ENCODE measurements at places on chromosomes 5 and 9.
A peak's percentile ranks its signal among the peaks of the same experiment; 100 is the strongest.

DNA sequence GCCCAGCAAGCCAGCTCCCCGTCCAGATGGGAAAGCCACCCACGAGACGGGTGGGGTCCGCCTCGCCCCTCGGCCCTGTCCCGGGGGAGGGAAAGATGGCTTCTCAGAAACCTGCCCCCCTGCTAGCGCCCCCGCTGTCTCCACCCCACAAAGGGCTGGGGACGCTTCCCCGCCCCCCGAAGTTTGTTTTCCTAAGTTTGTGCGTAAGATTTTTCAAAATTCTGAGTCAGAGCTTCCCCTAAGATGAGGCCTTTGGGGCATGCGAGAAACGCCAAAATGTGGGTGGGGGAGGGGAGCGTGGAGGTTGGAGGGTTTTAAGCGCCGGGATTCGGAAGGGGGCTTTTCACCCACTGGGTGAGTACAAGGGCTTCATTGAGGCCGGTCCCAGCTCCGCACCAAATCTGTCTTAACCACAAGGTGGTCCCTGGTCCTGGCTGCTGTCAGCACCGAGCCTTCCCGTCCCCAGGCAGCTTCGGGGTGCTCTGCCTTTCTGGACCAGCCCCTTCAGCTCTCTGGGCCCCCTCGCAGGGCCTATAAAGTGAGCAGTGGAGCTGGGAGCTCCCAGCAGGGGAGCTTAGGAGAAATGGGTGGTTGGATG, 32.3 kb downstream of the PRRX2 start:
- no peaks in the 10 kb centered on the region for H3K4me1 ChIP-seq
- H3K27me3 ChIP-seq, result peaks cover 9% of the 10 kb centered on the region
- no peaks in the 10 kb centered on the region for H3K36me3 ChIP-seq
- H3K4me3 ChIP-seq, result no peak overlapping the region

- DNase-seq, result no peak
- H3K27me3 ChIP-seq, result no peaks in the 10 kb centered on the region
- H3K36me3 ChIP-seq, result no peaks in the 10 kb centered on the region
- H3K27ac ChIP-seq, result no peak overlapping the region
- no peaks in the 10 kb centered on the region for H3K4me1 ChIP-seq
- no peak overlapping the region for H3K4me3 ChIP-seq
Measured at GRCh38 chr5:68542207-68542606, 326.7 kb downstream of the PIK3R1 start.

- DNase-seq, result peak; percentile 1
- H3K4me3 ChIP-seq, result no peak overlapping the region
- peaks cover 14% of the 10 kb centered on the region for H3K4me1 ChIP-seq
- no peaks in the 10 kb centered on the region for H3K27me3 ChIP-seq
- no peaks in the 10 kb centered on the region for H3K36me3 ChIP-seq
Measured at GRCh38 chr9:99626426-99626825, 195.3 kb upstream of the NR4A3 start.

DNA sequence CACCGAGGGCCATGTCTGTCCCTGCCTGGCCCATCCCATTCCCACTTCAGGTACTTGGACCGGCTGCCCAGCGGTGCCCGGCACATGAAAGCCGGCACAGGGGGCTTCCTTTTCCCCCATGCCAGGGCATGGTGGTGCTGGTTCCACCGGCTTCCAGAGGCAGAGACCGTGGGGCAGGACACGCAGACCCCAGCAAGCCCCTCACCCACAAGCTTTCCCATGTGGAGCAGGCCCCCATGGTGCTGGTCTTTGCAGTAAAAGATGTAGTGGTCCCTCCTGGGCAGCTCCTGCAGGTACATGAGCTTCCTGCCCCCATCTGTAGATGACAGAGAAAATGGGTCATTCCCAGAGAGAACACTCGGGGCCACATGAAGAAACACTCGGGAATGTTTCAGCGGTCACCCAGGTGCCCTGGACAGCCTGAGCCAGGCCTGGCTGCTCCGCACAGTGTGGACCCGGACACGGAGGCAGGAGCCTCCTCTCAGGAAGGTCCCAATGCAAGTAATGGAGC, 2.0 kb downstream of the OBP2B start:
- no peak overlapping the region for H3K27ac ChIP-seq
- H3K36me3 ChIP-seq, result no peaks in the 10 kb centered on the region

GRCh38 chr5:137215780-137216179, 283.3 kb downstream of the SPOCK1 start:
- H3K36me3 ChIP-seq, result no peaks in the 10 kb centered on the region
- no peaks in the 10 kb centered on the region for H3K4me1 ChIP-seq
- no peak overlapping the region for H3K27ac ChIP-seq
- H3K27me3 ChIP-seq, result no peaks in the 10 kb centered on the region
- DNase-seq, result no peak
- H3K4me3 ChIP-seq, result no peak overlapping the region

GRCh38 chr9:124281931-124282371, 24.2 kb downstream of the NEK6 start:
- no peaks in the 10 kb centered on the region for H3K27me3 ChIP-seq
- no peak overlapping the region for H3K4me3 ChIP-seq
- H3K4me1 ChIP-seq, result peaks cover 85% of the 10 kb centered on the region
- H3K36me3 ChIP-seq, result peaks cover 13% of the 10 kb centered on the region
- DNase-seq, result peak; percentile 76

DNA sequence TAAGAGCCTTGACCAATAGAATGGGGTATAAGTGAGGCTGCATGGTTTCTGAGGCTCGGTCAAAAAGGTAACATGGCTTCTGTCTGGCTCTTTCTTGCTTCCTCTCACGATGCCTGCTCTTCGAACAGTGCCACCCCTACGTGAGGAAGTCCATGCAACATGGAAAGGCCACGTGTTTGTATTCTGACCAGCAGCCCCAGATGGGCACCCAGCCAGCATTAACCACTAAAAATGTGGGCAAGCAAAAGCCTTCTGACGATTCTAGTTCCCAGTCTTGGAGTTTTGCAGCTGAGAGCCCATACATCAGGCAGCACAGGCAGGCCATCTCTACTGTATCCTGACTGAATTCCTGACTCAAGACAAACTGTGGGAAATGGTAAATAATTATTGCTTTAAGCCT, 24.2 kb upstream of the NREP start:
- H3K27ac ChIP-seq, result no peak overlapping the region
- no peak overlapping the region for H3K4me3 ChIP-seq
- peak; percentile 47 for DNase-seq
- no peaks in the 10 kb centered on the region for H3K36me3 ChIP-seq
- peaks cover 43% of the 10 kb centered on the region for H3K4me1 ChIP-seq

- peaks cover 18% of the 10 kb centered on the region for H3K36me3 ChIP-seq
- no peaks in the 10 kb centered on the region for H3K27me3 ChIP-seq
- DNase-seq, result no peak
Measured at GRCh38 chr5:55985181-55985580, 9.6 kb downstream of the IL6ST start.

DNA sequence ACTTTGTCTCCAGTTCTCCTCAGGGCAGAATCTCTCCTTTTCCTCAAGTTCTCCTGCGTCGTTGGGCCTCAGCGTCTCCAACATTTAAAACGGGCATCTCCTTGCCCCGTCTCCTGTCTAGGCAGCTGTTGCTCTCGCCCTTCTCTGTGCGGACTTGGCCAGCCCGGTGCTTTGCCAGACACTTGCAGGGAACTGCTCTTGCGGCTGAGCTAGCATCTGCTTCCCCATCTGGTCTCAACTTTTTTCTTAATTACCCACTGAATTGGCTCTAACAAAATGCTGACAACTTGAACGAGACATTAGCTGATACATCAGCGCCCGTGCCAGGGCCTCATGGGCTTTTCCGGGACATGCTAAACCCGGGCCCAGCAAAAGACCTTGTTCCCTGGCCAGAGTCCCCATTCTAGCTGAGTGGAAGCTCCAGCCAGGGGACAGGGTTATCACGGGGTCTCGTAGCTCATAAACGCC, 25.1 kb downstream of the ZNF618 start:
- DNase-seq, result no peak
- H3K36me3 ChIP-seq, result no peaks in the 10 kb centered on the region
- no peak overlapping the region for H3K27ac ChIP-seq
- no peaks in the 10 kb centered on the region for H3K4me1 ChIP-seq
- no peaks in the 10 kb centered on the region for H3K27me3 ChIP-seq
- H3K4me3 ChIP-seq, result no peak overlapping the region

- no peaks in the 10 kb centered on the region for H3K27me3 ChIP-seq
- H3K36me3 ChIP-seq, result no peaks in the 10 kb centered on the region
- H3K4me1 ChIP-seq, result no peaks in the 10 kb centered on the region
- DNase-seq, result no peak
- no peak overlapping the region for H3K27ac ChIP-seq
Measured at GRCh38 chr5:74161170-74161569, 479.4 kb downstream of the ENC1 start.
